ENCODE measurements at places on chromosomes 5 and 9.

DNA sequence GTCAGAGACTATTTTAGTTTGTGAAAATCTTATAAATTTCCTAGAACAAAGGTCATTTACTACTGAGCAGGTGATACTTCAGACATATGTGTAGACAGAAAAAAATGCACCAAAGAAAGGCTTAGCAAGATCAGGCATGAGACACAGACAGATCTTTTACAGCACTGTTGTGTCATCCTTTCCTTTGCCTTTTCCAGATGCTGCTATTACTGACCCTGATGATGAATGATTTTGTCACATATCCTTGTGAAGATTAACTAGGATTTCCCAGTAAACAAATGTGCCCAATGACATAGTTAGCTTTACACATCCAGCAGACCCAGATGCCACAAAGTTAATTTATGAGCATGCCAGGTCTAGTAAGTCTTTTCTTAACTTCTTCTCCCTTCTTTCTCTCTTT, 68.2 kb downstream of the DMRTA1 start:
- no peak for DNase-seq

GRCh38 chr9:14183001-14183400, 130.9 kb downstream of the NFIB start:
- no peak for DNase-seq

GRCh38 chr9:4317681-4318080, 17.8 kb upstream of the GLIS3 start:
- no peak for DNase-seq

DNA sequence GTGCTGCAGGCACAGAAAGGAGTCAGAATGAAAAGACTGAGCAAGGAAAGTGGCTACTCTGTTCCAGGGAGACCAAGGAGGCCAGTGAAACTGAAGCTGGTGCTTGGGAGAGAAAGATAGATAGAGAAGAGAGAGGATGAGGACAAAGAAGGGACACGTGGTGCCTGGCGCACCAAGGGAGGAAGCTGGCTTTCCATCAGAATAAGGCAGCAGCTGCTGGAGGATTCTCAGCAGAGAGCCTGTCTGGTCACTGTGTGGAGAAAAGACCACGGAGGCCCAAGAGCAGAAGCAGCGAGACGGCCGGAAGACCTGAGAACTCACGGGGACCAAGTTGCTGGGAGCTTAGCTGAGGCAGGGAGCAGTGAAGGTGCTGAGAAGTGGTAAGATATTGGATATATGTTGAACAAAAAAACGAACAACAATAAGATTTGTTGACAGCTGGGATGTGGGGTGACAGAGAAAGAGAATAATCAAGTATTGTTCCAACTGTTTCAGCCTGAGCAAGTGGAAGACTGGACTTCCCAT, 116.1 kb downstream of the SEMA5A start:
- no peak for DNase-seq

DNA sequence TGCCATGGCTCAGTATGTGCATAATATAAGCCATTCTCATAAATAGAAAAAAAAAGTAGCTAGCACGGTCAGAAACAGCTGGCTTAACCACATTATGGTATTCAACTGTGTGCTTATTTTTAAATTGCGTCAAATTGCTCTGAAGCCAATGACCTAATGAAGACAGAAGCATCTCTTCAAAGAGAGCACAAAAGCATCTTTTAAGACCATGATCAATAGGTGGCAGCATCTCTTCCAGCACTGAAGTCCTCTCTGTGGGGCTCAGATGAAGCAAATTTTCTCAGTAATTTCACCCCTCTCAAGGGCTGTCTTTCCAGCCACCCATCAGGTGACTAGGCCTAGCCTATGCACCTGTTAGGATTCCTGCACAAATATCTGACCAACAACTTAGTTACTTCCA, 251.4 kb downstream of the GLIS3 start:
- peak; percentile 33 for DNase-seq

- no peak for DNase-seq
These were observed 79.5 kb upstream of the ZNF608 start for GRCh38 chr5:124825983-124826337.

DNA sequence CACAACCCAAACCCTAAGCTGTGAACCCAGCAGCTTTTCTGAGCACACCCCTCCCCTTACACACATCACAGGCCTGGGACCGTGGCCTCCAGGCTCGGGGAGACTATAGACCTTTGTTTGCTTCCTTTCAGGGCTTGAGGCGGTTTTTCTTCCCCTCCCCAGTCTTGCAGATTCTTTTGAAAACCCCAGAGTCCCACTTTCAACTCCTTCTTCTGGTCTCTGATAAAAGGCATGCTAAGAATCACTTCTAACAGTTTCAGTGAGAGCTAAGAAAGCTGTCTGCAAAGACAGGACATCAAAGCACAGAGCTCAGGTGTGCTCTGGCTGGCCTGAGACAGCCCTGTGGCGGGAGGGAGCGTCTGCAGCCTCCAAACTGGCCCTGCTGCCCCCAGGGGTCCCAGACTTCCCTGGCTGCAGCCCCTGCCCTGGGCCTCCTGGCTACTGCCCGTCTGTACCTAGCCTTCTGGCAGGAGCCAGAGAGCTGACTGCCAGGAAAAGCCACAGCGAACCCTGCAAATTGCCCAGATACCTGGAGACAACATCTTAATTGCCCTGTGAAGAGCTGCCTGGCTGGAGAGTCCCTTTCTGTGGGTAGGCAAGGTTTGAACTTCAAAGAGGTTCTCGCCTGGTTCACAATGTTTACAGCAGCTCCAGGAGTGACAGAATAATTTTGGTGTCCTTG, 138.9 kb downstream of the GADD45G start:
- no peak for DNase-seq

DNA sequence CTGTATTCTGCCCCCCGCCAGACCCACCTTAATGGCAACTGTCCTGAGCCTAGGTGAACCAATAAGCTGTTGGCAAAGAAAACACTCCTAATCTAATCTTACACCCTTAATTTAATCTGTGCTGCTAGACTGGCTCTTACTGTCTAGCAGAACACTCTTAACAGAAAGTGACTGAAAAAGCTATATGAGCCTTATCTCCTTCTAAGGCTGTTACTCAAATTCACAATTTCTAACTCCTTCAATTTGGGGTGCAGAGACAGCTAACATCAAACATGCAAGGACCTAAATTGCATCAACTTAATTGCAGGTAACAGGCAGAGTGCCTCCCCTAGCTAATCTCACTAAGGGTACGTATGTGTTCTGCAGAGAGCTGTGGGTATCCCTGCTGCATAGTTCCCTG, 49.5 kb upstream of the MAP1B start:
- no peak for DNase-seq

GRCh38 chr5:163439092-163439425, 1.7 kb downstream of the CCNG1 start:
- DNase-seq: no peak

DNA sequence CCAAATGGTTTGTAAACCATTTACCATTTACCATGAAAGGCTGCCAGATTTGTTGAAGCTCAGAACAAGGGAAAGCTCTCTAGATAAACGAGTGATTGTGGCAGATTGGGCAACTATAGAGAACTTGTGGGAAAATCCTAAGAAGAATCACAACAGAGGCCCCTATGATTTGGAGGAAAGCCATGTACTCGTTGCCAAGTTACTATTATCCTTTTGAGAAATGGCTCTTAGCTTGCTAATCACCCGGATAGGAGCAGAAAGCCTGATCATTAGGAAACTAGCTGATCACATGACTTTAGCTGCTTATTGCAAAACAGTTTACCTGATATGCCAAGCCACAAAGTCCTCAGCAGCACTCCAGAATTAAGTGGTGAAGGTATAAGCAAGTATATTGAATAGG, 23.5 kb upstream of the ATG10 start:
- no peak for DNase-seq

DNA sequence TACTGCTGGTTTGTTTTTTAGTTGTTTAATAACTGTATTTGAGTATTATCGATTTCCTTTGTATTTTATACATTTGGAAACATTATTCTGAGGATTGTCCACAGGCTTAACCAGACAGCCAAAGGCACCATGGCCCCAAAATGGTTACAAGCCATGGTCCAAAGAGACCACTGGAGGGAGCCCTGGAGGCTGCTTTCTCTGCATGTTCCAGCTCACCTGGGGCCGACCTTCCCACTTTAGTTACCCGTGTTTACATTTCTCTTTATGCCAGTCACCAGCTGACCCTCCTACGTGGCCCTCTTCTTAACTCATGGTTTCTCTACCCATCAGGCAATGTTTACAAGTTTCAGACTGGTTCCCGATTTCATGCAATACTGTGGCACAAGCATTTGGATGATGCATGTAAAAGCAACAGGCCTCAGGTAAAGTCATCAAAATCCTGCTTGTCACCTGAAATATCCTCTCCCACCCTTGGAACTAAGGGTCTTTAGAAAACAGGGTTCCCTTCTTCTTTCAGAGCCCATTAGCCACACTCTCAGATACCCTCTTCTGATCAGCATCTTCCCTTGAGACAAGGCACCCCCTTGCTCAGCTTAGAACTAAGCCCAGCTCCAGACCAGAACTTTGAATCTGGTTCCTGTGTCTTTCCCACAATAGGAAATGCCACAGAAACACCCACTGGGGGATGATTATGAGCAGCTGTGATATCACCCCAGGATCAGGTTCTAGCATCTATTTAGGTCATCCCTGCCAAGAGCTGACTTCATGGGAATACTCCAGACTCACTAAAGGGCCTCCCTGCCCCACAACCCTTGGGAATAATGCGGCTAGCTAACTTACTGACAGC, 49.9 kb upstream of the GARNL3 start:
- DNase-seq: peak; percentile 65

DNA sequence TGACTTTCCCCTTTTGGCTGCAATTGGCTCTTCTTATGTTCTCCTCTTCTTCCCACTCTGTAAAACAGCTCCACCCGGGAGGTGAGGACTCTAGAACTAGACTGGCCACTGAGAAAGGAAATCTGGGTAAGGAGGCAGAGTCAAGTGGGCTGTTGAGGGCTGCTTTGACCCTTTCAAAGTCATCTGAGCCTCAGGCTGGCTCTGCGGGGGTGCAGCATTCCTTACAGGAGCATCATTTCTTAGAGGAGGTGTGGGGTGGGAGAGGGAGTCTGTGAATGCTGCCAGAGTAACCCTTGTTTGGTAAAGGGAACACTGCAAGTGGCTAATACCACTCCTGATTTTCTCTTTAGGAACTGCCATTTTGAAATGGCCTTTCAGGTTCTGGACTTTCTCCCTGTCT, 377.7 kb upstream of the SMARCA2 start:
- no peak for DNase-seq

DNA sequence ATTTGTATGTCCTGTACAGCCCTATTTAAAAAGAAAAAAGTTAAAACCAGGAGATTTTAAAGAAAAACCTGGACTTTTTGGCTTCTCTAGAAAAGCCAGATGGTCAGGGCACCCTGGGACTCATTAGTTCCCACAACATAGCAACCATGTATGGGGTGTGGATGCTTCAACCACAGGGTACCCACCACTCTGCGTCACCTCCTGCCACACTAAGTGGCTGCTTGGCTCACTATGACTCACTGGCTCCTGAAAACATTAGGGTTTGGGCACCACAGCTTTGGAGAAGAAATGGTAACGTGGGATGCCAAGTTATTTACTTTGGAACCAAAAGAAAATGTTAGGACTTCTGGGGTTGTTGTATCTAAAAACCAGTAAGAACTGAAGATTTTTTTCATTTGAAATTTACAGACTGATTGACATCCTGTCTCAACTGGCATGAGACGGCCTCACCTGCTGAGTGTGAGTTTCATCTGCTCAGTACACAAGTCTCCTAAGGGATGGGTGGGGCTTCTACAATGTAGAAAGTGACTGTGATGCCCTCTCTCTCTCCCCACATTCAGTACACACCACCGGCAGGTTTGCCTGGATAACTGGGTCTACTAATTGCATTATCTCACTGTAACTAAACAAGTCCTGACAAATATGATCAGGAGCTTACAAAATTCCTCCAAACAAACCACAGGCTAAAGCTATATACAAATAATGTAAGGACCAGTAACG, 103.9 kb downstream of the ESM1 start:
- no peak for DNase-seq

DNA sequence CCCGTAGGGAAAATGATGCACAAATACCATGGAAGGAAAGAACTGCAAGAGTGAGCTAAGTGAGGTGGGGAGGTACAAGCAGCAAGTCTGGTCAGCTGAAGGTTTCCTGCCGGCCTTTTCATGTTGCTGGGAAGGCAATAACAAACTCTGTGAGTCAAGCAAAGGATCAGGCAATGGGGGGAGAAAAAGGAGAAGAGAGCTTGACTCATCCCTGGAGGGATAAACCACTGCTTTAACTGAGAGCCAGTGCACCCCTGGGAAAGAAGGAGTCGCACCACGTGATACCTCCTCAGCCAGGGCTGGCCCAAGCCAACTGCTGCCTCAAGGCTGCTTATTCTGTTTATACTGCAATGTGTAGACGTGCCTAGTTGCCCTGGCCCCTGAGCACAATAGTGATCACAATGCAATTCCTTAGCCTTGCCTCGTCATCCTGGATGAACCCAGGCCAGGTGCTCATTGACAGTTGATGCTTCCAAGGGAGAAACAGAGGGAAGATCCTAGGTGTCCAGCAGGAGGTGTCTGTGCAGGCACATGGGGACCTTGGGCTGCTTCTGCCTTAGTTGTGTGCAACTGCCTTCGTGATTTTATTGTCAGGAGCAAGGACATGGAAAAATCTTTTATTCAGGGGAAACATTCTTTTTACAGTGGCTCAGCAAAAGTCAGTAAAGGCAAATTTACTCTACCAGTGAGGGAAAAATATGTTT, 203.0 kb upstream of the TUT7 start:
- DNase-seq: no peak

GRCh38 chr5:81245871-81246235, 12.7 kb downstream of the CKMT2 start:
- no peak for DNase-seq

GRCh38 chr5:111126896-111127295, 34.7 kb downstream of the WDR36 start:
- no peak for DNase-seq

DNA sequence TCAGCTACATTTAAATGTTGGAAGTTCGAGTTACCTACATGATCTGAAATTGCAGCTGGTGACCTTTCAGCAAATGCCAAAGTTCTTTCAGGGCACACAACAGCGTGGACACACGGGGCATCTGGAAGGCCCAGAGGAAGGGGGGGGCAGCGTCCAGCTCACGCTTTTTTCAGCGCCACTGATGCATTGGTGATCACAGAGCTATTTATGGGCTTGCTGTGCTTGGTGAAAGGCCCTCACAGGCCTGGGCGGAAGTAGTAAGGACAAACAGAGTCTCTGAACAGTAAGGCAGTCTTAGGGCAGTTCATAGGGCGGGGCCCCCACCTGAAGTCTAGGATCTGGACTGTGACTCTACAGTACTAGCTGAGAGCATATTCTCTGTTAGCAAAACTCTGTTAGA, 6.6 kb upstream of the FBP2 start:
- DNase-seq: no peak

GRCh38 chr5:131463656-131464055, 171.4 kb downstream of the RAPGEF6 start:
- DNase-seq: no peak

- no peak for DNase-seq
These were observed 60.3 kb upstream of the PJA2 start for GRCh38 chr5:109469896-109470662.

GRCh38 chr5:139157556-139157955, 40.6 kb downstream of the SIL1 start:
- DNase-seq: no peak

DNA sequence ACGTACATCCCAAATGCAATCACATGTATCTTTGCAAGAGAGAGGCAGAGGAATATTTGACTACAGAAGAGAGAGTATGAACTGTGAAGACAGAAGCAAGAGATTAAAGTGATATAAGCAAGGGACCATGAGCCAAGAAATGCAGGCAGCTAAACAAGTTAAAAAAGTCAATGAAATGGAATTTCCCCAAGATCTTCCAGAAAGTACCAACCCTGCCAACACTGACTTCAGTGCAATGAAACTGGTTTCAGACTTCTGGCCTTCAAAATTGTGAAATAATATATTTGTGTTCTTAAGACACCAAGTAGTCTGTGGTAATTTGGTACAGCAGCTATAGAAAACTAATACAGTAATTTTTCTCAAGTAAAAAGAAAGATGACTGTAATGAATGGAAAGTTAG, 20.9 kb downstream of the FOXI1 start:
- no peak for DNase-seq
